ENCODE measurements at places on chromosomes 3 and 15.

DNA sequence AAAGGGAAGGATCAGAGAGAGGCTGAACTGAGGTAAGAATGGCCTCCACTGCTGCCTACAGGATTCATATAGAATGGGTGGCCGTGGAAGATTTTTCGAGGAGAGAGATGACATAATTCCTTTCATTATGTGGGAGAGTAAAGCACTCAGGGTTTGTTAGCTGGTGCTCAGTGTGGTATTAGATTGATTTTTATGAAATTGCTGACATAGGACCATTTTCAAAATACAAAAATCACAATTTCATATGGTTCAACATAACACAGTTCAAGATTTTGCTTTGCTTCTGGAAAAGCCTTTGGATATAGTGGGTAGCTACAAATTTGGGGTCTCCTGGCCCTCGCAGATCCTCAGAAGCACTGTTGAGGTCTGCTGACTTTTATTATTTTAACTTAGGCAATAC, 95.4 kb downstream of the KCNAB1 start:
- no peak for DNase-seq

GRCh38 chr15:90046911-90047392, 45.8 kb downstream of the ZNF710 start:
- DNase-seq = no peak

GRCh38 chr15:25783607-25784540, 79.3 kb downstream of the ATP10A start:
- no peak for DNase-seq

- no peak for DNase-seq
Observed at GRCh38 chr3:21062831-21063294, 688.1 kb downstream of the ZNF385D start.

DNA sequence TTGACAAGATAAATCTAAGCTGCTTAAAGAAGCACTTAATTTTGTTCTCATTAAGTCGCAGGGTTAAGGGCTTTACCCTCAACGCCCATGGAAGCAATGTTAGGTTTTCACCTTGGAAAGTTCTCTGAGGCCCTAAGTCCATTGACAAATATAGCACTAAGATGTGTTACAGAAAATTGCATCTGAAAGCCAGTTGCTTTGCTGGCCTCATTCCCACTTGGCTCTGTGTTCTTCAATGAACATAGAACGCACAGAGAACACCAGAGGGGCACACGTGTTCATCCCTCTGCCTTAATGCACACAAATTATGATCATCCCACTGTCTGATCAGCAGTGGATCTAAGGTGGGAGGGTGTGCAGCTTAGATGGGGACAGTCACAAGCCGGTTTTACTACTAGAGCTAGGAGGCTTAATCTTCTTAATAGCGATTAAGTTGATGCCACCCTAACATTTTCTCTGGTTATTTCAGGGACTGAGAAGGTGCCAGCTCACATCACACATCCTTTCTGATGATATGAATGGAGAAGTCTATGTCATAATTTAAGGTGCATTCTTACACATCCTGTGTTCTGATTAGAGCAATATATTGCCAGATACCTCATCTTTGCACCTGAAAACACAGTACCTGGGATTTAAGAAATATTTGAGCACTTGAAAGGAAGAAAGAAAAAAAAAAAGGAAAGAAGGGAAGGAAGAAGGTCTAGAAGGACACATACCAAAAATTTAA, 224.4 kb upstream of the ICE2 start:
- no peak for DNase-seq

All from GOT3 (cell line).